IMR-90 (cell line): ENCODE measurements at places on chromosomes 13 and 19.

DNA sequence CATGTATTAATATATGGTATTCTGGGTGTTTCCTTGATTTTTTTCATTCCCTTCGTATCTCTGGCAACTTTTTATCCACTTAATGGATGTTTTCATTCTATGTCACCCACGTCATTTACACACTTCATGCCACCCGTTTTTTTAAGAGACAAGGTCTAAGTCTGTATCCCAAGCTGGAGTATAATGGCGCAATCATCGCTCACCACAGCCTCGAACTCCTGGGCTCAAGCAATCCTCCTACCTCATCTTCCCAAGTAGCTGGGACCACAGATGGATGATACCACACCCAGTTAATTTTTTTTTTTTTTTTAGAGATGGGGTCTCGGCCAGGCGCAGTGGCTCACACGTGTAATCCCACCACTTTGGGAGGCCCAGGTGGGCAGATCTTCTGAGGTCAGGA, 3.4 kb upstream of the VASP start:
- no peak for DNase-seq

GRCh38 chr13:89695343-89696257, 1651.9 kb upstream of the MIR17HG start:
- peak; percentile 8 for DNase-seq

DNA sequence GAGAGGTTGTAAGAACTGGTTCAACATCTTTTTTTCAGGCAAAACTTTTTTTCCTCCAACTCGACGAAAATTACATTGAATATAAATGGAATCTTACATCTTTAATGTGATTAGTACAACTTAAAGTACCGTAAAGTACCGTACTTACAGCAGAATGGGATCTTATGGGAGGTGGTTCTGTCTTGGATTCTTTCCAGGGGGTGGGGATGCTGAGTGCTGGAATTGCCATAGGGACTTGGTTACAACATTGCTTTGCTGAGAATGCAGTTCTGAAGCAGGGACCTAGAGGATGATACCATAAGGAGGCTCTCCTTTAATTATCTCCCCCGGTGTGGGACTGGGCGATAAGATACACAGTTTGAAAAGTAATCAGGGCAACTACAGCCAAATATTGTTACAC, 186.4 kb downstream of the KLF5 start:
- no peak for DNase-seq

DNA sequence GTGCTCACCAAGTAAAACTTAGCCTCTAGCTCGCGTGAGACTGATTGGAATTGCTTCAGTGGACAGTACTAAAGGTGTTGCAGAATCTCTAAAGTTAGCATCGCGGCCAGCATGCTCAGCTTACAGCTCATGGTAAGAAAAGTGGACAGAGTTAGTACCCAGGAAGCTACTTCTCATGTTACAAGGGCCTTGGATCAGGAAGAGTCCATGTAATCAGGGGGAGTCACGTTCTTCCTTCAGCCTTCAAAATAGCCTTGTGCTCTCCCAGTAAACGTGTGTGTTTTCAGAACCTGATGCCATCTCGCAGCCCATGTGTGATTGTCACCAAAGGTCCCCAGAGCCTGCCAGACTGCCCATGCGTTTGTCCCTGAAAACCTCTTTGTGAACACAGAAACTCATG, 195.8 kb upstream of the RNF113B start:
- peak; percentile 87 for DNase-seq

- DNase-seq = no peak
Observed at GRCh38 chr19:50377051-50377461, 799 bp downstream of the NR1H2 start.
